Activated CD8-positive, alpha-beta T cell treated with anti-CD3 and anti-CD28 coated beads for 36 hours (primary cell): ENCODE measurements at places on chromosomes 1 and 21. TPM values are rescaled to one million over a fixed set of nuclear protein-coding genes. Genes with fewer than 3 reads are reported as not detected.
A peak's percentile ranks its signal among the peaks of the same experiment; 100 is the strongest.

KCNJ15 gene
- 0.43 TPM for total RNA-seq

GRCh38 chr1:211753649-211754251 lies 76.8 kb downstream of the LPGAT1 start:
- DNase-seq: no peak

DNA sequence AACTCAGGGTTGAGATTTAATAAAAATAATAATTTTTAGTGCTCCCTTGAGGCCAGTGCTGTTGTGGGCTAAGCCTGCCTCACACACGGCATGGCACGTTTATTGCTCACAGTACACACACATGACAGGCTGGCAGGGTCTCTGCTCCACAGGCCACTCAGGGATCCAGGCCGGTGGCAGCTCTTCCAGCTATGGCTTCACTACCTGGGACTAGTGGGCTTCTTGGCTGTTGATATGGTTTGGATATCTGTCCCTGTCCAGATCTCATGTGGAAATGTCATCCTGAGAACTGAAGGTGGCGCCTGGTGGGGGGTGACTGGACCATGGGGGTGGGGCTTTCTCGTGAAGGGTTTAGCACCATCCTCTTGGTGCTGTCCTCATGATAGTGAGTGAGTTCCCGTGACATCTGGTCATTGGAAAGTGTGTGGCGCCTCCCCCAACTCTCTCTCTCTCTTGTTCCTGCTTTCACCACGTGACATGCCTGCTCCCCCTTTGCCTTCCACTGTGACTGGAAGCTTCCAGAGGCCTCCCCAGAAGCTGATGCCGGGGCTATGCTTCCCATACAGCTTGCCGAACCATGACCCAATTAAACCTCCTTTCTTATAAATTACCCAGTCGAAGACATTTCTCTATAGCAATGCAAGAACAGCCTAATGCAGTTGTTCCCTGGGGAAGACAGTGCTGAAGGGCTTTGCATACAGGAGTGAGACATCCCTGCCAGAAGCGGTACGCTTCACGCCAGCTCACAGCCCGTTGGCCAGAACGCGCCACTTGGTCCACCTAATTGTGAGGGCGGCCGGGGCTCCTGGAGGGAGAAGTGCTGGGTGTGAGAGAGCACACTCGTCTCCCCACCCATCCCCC lies 226.9 kb upstream of the C1orf174 start:
- no peak for DNase-seq

DNA sequence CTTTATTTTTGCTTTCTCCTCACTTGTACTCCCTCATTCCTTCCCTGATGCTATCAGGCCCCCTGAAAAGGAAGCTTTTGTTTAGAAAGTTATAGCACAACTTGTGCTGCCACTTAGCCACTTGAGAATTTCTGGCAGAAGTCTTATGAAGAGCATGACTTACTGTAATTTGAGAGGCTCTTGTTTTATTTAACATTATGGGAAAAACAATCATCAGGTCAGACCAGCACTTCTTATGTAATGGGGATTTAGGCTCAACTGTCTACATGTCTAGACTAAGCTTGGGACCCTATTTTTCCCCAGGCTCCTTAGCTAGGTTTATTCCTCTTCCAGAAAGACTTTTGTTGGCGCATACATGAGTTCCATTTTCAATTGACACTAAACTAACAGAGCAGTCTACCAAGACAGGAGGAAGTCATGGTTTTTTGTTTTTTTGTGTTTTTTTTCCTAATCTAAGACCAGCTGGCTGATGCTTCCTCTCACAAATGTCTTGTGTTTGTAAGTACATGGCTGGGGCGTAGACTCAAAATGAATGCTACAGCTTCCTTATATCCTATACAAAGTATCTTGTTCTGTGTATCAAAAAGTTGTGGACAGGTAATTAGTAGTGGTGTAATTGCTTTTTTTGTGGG lies 31.5 kb downstream of the TNFSF4 start:
- no peak for DNase-seq

GRCh38 chr1:46197964-46198811 lies at the start of gene POMGNT1:
TSS of gene POMGNT1 (minus strand) at chr1:46198434. CDS start at chr1:46197821, 613 bp downstream.
- peak; percentile 75 for DNase-seq
